Dermis blood vessel endothelial cell (primary cell): ENCODE measurements at places on chromosomes 7 and 10.

DNA sequence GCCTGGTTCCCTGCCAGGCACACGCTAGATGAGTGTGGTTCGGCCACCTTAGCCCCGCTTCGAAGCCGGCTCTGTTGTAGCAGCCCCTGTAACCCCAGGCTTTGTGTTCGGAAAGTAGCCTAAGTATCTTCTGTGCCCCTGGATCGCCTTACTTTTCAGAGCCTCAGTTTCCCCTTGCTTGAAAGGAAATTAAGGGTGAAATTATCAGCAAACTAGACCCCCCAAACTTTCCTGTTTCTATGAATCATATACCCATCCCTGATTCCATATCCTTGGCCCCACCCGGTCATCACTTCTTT, 312 bp downstream of the PDCD11 start:
- DNase-seq: no peak

DNA sequence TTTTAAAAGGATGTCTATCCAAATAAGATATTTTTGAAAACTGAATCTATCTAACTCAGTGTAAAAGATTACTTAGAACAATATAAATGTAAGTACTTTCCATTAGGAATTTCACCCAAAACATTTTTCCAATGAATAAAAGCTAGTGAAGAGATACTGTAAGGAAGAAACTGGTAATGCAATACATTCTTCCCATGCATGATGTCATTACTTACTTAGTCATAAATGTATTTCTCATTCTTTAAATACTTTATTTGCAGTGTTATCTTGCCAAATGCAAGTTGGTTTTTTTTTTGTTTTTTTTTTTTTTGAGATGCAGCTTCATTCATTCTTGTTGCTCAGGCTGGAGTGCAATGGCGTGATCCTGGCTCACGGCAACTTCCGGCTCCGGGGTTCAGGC, 265.6 kb downstream of the PHF14 start:
- no peak for DNase-seq

DNA sequence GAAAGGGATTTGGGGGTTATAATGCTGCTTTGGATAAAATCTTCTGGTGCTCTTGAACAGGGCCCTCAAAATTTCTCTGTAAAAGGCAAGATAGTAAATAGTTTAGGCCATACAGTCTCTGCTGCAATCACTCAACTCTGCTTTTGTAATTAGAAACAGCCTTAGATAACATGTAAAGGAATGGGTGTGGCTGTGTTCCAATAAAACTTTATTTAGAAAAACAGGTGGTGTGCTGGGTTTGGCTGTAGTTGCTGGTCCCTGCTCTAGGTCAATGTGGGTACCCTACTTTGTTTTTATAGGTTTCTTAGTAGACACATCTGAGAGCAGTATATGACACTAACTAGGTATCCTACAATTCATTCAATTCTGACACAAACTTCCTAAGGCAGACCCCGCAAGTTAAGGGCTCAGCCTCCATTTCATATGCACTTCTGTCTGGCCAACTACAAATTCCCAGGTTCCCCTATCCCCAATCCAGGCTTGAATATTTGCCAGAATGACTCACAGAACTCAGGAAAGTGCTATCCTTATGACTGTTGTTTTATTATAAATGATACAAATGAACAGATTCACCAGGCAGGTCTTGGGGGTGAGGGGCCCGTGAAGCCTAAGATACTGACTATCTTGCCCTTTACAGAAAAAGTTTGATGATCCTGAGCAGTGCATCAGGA, 349.9 kb downstream of the RPS24 start:
- DNase-seq: peak; percentile 12

- no peak for DNase-seq
These were observed 807 bp upstream of the MINPP1 start for GRCh38 chr10:87503886-87504285.

- no peak for DNase-seq
These were observed 66.1 kb downstream of the PRTFDC1 start for GRCh38 chr10:24886290-24886680.

- DNase-seq: peak; percentile 67
These were observed 1378.7 kb downstream of the XPNPEP1 start for GRCh38 chr10:108544500-108545120.

DNA sequence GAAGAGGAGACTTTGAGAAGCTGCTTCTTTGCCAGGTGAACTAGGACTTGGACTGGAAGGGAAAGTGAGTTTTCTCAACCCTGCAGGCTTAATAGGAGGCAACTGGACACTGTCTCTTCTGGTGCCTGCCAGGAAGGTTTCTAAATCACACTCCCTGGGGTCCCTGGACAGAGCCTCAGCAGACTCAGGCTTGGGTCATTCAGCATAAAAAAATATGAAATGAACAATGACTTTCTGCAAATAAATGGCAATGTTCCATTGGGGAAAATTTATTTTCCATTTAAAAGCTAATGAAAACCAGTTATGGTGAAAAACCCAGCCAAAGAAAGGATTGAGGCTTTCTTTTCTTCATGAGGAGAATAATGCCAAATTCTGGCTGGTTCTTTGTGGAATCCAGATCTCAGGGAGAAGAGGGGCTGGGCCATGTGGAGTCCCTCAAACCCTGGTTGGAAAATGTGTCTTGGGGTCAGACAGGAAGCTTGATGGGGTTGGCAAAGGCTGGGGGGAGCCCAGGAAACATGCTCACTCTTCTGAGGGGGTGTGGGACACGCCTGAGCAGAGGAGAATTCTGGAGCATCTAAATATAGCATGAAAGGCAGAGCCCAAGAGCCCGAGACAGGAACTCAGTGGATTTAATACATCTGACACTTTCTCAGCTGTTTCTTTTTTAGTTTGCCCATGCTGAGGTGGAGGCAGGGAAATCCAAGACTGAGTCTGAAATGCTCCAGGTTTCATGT, 65.2 kb upstream of the EMX2 start:
- no peak for DNase-seq

DNA sequence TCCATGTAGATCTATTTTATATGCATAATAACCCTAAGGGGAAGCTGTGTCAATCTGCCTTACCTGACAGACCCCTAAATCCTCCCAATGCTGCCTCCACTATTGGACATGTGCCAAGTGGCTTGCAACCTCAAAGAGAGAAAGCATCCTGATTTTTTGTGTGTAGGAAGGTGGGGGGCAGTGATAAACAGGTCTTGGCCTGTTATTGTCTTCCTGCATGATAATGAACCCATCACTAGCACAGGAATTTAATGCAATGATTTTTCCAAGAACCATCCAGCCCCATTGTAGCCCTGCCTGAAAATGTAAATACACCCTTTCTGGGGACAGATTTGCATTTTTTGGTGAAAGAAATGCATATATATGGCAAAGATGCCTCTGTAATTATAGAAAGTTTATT, 850.2 kb downstream of the LRMDA start:
- no peak for DNase-seq

DNA sequence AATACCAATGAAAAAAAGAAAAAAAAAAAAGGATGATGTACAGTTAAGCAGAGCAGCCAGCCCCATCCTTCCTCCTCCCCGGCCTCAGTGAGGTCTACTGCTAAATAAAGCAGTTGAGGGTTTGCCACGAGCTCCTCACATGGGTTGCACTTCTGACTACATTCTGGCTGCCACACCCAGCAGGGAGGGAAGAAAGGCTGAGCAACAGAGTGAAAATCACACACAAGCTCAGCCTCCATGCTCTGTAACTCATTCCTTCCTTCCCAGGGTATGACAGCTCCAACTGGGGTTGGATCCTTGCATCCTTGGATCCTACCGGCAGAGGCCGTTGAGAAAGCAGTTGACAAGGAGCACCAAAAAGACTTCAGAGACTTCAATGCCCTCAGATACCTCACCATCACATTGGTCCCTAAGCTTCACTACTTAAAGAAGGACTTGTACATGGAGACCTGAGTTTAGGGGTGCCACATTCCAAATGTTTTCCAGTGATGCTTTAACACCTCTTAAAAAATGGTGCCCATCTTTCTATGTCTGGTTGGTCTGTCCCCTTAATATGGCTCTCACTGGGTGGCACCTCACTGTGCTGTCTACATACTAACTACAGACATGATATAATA, 52.9 kb upstream of the PIK3CG start:
- no peak for DNase-seq

- DNase-seq: no peak
These were observed 13.6 kb upstream of the LIPM start for GRCh38 chr10:88788924-88789323.

DNA sequence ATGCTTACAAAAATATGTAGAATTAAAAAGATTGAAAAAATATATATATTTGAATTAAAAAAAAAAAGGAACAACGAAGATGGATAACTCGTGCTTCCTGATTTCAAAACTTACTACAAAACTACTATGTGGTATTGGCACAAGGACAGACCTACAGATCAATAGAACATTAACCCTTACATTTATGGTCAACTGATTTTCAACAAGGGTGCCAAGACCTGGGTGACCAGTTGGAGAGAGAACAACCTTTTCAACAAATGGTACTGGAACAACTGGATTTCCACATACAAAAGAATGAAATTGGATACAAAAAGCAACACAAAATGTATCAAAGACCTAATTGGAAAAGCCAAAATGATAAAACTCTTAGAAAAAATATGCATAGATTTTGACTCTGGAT, 10.1 kb downstream of the AP3M1 start:
- DNase-seq: no peak

GRCh38 chr10:102433619-102434046, 1.3 kb upstream of the CUEDC2 start:
- DNase-seq: no peak

GRCh38 chr10:88990384-88991160, at the start of gene FAS:
TSS of gene FAS (plus strand) at chr10:88990798. CDS start at chr10:88990877, 79 bp downstream.
- peak; percentile 54 for DNase-seq

- no peak for DNase-seq
These were observed 23.3 kb upstream of the PCGF5 start for GRCh38 chr10:91197127-91197526.

GRCh38 chr7:155574556-155575290, 28.4 kb upstream of the CNPY1 start:
- no peak for DNase-seq

- DNase-seq: peak; percentile 64
These were observed 27.8 kb downstream of the STN1 start for GRCh38 chr10:103890194-103890658.

- DNase-seq: no peak
These were observed 395.7 kb upstream of the NRG3 start for GRCh38 chr10:81479316-81479715.

DNA sequence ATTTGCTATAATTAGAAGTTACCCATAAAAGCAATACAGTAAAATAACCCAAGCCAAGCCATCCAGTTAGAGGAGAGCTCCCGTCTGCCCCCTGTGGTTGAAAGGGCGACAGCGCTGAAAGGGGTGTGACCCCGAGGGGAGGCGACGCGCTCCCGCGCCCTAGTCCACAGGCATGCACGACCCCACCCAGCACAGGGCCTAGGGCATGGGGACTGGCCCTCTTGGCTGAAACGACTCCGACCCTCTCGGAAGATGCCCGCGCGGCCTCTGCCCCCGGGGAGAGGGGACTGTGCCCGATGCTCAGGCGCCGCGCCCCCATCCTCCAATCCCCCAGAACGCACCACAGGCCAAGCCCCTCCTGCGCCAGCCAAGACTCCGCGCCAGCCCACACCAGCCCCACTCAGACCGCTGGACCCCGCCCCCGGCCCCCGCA, 64.0 kb downstream of the CSGALNACT2 start:
- peak; percentile 41 for DNase-seq

- DNase-seq: peak; percentile 43
These were observed 5.2 kb upstream of the HOXA2 start for GRCh38 chr7:27107391-27108381.

DNA sequence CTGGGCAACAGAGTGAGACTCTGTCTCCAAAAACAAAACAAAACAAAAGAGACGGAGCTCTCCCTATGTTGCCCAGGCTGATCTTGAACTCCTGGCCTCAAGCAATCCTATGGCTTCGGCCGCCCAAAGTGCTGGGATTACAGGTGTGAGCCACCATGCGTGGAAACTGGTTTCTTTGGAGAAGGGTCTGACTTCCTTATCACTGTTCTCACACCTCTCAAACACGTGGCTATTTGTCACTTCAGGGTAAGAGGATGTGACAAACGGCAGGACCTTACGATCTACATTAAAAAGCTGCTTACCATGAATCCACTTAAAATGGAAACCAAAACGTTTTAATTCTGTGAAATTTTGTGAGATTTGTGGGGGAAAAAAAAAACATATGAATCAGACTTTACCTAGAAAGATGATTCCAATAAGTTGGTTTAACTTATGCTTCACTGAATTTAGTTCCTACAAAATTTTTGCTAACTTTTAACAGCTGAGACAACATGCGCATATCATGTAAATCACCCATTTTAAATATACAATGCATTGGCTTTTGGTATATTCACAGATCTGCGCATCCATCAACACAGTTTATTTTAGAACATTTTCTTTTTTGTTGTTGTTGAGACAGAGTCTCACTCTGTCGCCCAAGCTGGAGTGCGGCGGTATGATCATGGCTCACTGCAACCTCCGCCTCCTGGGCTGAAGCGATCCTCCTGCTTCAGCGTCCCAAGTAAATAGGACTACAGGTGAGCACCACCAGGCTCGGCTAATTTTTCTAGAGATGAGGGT, 18.7 kb upstream of the FOXK1 start:
- no peak for DNase-seq

DNA sequence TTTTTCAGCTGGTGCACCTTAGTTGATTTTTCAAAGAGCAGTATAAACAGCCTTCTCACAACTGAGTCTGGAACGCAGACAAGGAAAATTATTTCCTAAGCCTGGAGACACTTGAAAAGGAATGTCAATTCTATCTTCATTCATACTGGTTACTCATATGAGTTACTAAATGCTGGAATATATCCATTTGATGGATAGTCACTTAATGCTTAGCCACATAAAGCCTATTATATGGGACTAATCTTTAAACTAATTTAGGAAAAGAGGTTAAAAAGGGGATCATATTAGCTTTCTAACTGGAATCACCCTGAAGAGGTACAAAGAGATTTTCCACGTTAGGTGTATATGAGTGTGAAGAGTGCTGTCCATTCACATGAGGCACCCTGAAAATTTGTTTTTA, 1.7 kb upstream of the HOXA4 start:
- DNase-seq: no peak

GRCh38 chr10:96047004-96047649, 3.7 kb downstream of the CCNJ start:
- DNase-seq: peak; percentile 52

- DNase-seq: peak; percentile 50
These were observed 3.4 kb downstream of the INHBA start for GRCh38 chr7:41699516-41699915.

DNA sequence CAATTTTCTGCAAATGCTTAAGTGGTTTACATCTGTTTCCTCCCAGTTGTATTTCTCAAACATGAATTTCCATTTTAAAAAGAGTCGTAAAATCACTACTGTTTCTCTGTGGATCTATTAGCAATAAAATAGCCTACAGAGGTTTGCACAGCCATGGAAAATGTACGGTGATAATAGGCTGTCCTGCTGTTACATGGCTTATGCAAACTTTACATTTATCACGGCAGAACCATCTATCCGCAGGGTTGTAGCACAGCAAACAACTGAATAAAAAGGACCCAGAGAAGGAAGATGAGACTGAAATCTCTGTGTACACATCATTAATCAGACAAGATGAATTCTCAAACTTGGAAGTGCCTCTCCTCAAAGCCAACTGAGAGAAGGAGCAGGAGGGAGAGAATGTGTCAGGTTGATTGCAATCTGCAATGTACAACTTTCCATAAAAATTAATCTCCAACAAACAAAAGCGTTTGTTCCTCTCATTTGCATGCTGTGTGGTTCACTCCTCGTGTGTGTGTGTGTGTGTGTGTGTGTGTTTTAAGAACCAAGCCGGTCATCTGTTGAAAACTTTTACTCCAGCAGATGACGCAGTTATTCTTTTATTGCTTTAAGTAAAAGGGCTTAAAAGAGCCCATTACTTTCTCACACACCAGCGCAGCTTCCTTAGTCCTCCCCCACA, 279.3 kb downstream of the SKAP2 start:
- no peak for DNase-seq

- no peak for DNase-seq
These were observed 14.4 kb upstream of the MYL7 start for GRCh38 chr7:44155191-44156185.

- no peak for DNase-seq
These were observed 397.0 kb downstream of the CALN1 start for GRCh38 chr7:72015136-72015535.
